SHP77 (cell line): ENCODE measurements at places on chromosomes 6 and 20.

DNA sequence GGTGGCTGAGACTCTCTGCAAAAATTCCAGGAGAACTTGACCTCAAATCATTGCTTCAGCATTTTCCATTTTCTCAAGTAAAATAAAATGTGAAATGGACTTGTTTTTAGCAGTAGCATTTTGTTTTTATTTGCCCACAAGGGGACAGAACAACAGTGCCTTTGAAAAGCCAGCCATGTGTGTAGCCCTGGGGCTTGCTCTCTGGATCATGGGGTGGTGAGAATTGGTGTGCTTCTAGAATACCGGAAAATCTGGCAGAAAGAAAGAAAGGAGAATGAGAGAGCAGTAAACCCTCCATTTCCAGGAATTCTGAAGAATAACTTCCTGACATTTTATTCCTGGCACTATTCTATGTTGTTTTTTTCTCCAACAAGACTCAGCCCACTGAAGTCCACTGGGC, 254.7 kb upstream of the MOCS1 start:
- no peak for DNase-seq

DNA sequence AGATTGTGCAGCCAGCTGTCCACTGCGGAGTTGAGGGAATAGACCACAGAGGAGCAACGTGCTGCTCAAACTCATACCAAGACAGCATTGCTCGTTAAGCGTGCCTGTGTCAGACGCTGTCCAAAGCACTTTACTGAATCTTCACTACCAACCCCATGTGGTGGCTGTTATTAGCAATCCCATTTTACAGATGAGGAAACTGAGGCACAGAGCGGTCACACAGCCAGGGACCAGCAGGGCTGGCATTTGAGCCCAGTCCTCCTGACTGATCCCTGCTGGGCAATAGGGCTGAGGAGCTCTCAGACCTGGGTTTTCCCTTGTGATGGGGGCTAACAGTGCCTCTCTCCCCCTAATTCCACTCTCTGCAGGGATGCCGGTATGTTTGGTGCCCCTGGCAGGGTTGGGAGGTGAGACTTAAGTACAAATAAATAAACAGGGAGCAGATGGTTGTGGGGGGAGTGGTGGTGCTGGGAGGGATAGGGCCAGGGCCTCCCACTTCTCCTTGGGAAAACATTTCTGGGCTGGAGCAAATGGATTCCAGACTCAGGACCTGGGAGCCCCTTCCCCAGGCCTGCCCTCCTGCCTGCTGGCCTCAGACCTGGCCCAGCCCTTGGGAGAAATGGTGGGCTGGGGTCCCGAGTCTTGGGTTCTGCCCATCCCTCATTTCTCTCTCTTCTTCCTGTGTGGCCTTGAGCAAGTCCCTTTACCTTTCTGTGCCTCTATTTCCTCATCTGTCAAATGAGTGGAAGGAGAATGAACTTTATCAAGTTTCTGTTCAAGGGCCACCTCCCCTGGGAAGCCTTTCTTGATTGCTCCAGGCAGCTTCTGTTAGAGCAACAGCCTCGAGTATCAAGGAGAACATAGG, 17.7 kb downstream of the SRXN1 start:
- DNase-seq: no peak

- peak; percentile 87 for DNase-seq
Observed at GRCh38 chr6:139114746-139115145, 20.1 kb upstream of the HECA start.

- DNase-seq: no peak
Observed at GRCh38 chr6:153103319-153103655, 27.8 kb downstream of the RGS17 start.

- no peak for DNase-seq
Observed at GRCh38 chr20:57526087-57526884, 1.3 kb upstream of the CTCFL start.

DNA sequence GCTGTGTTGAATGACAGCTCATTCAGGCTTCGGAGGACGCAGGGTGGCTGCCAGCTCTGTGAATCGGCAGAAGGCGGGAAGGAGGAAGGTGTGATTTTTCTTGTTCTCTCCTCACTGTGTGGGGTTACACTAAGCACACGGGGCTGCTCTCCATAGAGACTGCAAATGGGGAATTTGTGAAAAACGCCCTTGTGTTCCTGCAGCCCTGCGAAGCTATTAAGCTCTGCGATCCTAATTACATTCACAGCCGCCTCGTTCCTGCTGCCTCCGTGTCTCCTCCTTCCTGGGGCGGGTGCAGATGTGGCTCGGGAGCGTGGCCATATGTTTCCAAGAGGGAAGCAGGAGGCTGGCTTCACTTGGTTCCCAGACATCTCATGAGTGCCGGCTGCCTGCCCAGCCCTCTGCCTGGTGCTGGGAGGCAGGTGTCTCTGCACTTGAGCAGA, 124.0 kb downstream of the TOX2 start:
- DNase-seq: peak; percentile 86

DNA sequence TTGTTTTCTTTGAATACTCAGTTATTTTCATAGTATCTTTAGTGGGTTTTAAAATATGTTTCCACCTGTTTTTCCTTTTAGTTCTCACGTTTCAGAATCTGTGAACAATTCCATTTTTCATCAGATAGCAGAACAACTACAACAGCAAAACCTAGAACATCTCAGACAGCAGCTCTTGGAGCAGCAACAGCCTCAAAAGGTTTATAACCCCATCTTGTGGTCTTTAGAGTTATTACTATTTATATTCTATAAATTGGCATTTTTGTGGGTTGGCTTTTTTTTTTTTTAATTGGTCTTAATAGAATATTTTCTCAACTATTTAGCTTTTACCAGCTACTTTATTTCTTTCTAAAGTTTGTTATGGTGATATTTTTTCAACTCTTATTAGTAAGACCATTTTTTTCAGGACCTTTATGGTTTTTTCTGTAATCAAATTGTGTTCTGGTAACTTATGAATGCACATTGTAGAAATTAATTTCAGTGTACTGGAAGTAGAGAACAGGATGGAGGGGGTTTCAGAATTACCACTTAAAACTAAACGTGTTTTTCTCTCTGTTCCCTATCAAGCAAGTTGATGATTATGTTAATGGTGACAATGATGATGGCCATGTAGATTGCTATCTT, 72.2 kb downstream of the SCAF8 start:
- DNase-seq: peak; percentile 11

DNA sequence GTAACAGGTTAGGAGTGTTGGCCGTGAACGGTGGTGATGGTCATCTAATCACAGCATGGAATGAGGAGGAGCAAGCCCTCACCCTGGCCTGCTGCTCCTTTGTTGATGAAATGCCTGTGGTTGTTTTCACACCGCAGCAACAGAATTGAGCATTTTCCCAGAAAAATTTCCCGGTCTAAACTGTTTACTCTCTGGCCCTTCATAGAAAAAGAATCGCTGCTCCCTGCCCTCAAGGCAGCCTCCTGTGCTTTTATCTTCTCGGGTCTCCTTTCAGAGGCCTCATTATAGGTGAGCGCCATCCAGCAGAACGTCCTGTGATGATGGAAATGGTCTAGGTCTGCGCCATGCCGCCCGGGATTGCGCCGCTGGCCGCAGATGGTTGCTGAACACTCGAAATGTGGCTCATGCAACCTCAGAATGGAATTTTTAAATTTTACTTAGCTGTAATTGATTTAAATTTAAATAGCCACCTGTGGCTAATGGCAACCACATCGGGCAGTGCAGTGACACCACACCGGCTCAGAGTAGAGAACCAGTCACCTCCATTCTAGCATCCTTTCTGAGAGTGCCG, 30.2 kb downstream of the PHACTR3 start:
- no peak for DNase-seq

DNA sequence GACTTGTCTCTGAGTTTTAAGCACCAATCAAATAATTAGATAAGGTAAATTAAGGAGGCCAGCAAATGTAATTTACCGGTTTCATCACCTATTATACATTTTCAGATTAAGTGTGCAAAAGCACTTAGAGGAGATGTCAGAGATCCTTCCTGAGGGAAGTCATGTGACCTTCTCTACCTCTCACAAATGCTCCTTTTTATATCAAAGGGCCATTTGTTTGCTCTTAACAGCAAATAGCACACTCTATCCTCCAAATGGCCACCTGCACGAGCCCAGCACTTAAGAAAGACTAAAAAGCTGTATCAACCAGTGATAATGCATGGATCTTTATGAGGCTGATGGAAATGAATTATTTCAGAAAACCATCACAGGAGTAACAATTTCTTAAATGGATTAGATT, 149.4 kb downstream of the ELOVL4 start:
- DNase-seq: no peak

- DNase-seq: no peak
Observed at GRCh38 chr6:44161997-44162338, 3.3 kb downstream of the CAPN11 start.

DNA sequence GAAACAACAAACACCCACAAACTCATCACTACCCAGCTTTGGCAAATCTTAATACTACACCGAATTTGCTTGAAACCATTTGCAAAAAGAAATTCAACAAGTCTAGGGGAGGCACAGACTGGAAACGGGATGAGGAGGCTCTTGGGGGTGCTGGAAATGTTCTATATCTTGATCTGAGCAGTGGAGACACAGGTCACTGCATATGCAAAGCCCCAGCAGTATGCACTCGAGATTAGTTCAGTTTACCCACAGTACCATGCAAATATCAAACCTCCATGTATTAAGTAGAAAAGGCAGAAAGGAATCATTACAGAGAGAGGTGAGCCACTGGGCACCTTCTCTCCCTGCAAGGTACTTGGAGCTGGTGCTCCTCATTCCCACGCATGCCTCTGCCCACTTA, 75.9 kb downstream of the PREX1 start:
- no peak for DNase-seq

DNA sequence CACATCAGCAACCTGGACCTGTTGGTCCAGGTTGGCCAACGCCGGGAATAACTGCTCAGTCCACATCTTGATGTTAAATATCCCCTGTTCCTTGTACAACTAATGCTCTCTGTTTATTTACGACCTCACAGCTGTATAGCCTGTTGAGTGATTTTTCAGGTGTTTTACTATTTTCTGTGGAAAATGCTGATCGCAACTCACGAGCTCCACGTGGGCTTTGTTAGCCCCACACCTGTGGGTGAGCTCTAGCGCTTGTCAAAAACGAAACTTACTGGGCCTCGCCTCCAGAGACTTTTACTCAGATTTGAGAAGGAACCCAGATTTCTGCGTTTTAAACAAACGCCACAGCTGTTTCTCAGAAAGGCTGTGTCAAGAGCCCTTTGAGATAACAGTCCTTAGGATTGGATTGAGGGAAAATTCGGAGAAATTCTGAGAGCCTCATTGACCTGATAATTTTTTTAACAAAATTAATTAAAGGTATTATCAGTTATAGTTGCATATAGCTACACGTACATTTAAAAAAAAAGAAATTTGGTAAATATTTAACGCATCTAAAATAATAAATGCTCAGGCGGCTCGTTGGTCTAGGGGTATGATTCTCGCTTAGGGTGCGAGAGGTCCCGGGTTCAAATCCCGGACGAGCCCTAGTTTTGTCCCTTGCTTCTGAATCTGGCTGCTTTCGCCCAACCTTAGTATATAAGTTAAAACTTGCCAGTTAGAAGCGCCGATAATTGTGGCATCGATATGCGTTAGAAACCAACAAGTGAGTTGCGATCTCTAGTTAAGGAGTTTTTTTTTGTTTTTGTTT, 16.7 kb downstream of the HMGN4 start:
- DNase-seq: peak; percentile 54

DNA sequence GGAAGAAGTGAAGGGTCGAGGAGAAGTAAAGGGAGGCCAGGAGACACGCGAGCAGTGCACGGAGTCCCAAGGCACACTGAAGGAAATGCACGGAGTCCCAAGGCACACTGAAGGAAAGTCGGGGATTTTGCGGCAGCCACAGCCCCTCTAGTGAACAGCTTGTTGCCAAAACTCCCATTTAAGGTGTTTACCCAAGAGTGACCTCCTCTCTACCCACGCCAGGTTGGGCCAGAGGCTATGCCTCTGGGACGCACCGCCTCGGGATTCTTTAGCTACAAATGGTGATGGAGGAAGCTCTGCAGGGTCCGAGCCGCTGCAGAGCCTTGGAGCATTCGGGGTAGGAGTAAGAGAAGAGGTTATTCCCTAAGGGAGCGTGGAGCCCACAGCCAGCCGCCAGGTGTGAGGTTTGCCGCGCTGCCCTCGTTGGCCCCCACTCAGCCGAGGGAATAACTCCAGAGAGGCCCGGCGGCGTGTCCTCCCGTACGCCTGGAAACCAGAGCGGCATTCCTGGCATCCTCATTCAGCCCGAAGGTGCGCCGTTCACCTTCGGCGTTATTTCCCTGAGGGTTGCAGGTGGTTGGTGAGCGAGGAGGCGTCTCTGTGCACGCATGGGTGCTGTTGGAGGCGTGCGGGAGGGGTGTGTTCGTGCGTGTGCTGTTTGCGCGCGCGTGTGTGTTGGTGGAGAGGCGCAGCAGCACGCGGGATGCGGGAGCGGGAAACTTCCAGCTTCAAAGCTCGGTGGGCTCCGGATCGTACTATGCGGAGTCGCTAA, 3.4 kb upstream of the MAFB start:
- DNase-seq: no peak

DNA sequence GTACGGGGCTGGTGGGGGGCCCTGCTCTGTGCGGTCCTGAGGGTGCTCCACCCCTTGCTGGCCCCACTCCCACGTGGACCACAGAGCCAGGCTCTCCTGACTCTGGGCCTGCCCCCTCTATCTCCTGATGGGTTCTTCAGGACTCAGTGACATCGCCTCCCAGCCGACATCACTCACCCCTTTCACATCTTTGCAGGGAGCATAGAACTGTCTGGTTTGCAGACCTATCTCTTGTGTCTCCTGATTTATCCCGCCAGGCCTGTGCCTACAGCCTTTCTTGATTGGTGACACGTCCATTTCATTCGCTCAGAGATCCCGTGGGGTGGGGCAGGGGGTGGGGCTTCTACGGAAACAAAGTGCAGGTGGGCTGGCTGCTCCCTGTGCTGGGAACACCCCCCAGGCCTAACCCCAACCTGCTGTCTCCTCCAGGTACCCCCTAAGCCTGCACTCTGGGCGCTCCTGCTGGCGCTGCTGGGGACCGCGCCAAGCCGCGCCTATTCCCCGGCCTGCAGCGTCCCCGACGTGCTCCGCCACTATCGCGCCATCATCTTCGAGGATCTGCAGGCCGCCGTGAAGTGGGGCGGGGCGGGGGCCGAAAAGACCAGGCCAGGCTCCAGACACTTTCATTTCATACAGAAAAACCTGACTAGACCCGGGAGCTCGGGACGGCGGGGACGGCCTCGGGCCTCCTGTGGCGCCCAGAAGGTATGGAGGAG, 1.7 kb downstream of the C20orf204 start:
- DNase-seq: no peak

DNA sequence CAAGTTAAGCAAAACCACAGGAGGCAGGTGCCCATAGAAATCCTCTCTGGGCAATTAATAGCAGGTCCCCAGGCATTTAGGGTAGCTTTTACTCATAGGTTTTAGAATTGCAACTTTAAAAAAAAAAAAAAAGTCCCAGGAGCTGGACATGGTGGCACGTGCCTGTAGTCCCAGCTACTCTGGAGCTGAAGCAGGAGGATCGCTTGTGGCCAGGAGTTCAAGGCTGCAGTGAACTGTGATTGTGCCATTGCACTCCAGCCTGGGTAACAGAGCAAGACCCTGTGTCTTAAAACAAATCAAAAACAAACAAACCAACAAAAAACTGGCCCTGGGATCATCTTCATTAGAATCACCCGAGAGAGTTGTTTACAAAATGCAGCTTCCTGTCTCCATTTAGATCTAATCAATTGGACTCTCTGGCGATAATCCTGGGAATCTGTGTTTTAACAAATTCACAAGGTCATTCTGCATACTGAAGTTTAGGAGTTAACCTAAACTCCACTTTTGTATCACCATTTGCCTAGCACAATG, 131.8 kb upstream of the AKAP12 start:
- no peak for DNase-seq

GRCh38 chr6:137413482-137413881, 80.7 kb downstream of the OLIG3 start:
- DNase-seq: no peak
